Hematopoietic multipotent progenitor cell (in vitro differentiated cells): ENCODE measurements at places on chromosomes 4 and X.

DNA sequence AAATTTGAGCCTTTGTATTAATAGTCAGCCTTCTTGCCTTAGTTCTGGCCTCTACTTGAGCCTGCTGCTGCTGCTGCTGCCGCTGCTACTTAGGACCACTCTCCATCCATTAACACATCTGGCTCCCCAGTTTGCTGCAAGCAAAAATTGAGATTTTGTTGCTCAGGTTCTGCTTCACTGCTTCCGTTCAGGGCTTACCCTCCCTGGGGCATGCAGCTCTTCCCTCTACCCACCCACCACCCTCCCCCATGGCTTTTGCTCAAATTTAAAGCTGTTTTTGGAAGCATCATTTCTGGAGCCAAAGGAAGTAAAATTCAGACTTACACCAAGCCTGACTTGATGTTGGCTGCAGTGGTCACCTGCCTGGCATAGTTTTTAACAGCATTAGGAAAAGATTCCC, 28.9 kb upstream of the FRMPD3 start:
- no peak for DNase-seq

- DNase-seq = no peak
Measured at GRCh38 chrX:131549011-131549410, 5.1 kb downstream of the OR13H1 start.

GRCh38 chr4:145099653-145100052, 1.5 kb downstream of the ABCE1 start:
- no peak for DNase-seq

DNA sequence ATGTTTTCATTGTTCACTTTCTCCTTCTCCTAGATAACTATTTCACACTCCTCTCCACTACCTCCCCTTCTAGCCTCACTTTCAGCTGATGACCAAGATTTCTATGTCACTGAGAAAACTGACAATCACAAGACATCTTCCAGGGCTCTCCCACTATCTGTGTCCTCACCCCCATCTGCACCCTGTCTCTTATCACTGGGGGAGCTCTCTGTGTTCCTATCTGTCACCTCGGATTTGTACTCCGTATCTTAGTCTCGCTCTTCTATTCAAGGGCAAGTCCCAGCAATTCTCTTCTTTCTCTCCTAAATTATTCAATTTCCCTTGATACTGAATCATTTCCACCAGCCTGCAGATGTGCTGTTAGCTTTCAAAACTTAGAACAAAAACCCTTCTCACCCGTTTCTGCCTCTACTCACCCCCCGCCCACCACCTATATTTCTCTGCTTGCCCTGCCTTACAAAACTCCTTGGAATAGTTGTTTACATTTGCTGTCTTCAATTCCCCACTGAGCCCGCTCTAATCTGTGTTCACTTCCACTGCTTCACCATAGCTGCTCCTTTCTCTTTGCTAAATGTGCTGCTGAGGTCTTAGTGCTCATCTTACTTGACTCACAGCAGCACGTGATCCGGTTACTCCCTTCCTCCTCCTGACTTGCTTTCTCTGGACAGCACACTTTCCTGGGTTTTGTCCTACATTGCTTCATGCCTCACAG, 293.2 kb downstream of the UNC5C start:
- no peak for DNase-seq

DNA sequence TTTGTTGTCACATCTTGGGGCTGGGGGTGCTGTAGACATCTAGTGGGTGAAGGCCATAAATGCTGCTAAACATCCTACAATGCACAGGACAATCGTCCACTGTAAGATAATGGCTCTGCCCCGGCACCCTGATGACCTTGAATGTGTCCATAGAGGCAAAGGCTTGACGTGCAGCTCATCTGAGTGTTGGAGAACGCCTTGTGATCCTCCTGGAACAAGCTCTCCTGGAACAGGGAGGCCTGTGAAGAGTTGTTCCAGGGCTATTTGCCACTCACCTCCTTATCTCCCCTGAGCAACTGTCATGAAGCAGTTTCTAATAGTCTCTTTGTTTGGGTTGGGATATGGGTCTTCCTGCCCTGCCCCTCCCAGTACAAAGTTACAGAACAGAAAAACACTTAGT, 15.2 kb upstream of the PCYT1B start:
- DNase-seq = no peak

DNA sequence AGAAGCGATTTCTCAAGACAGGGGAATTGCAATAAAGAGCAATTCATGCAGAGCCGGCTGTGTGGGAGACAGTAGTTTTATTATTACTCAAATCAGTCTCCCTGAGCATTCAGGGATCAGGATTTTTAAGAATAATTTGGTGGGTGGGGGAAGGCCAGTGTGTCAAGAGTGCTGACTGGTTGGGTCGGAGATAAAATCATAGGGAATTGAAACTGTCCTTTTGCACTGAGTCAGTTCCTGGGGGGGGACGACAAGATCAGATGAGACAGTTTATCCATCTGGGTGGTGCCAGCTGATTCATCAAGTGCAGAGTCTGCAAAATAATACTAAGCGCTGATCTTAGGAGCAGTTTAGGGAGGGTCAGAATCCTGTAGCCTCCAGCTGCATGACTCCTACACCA, 502.4 kb downstream of the NLGN4X start:
- no peak for DNase-seq

DNA sequence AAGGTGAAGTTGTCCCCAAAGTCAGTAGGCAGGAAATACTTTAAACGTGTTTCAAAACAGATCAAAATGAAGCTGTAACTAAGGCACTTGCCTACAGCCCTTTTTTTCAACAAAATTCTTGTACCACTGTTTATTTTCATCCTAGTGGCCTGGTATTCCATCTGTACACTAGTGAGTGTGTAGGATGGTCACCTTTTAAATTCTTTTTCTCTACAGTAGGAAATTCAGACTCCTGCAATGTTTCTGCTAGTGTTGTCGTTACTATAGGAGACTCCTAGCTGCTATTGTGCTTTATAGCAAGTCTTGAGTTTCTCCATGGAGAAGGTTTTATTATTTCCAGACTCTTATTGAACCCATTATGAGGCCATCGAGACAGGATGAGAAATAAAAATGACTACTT, 7.0 kb upstream of the NHS start:
- DNase-seq = no peak

- no peak for DNase-seq
Measured at GRCh38 chr4:55458164-55458563, 62.4 kb downstream of the TMEM165 start.

DNA sequence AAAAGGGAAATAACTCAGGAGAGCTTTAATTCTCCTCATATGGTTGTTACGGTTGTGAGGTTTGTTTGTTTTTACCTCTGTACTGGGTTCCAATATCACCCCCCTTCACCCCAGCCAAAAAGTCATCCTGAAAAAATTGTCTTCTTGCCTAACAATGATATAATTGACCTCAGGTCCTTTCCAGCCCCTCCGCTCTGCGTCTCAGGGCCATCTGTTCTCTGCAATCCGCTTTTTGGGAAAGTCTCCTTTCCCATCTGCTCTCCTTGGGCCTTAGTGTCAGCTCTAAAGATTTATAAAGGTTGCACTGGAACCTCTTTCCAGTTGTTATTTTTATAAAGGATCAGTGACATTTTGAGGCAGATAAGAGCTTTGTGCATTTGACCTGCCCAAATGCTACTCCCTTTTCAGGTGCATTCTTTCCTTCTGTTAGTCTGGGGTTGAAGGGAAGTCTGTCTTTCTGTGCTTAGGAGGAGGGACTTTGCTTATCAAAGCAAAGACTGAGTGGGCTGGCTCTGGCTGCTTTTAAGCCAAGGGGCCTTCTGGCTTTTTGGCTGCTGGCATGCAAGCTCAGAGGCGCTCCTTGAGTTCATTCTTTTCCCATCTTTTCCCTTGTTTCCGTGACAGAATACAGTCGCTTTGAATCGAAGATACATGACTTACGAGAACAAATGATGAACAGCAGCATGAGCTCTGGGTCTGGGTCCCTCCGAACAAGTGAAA, 34.1 kb downstream of the DLG3 start:
- DNase-seq = no peak

GRCh38 chrX:68723491-68724155, 76.2 kb downstream of the STARD8 start:
- no peak for DNase-seq

GRCh38 chr4:133062851-133063250, 86.2 kb upstream of the PCDH10 start:
- no peak for DNase-seq

DNA sequence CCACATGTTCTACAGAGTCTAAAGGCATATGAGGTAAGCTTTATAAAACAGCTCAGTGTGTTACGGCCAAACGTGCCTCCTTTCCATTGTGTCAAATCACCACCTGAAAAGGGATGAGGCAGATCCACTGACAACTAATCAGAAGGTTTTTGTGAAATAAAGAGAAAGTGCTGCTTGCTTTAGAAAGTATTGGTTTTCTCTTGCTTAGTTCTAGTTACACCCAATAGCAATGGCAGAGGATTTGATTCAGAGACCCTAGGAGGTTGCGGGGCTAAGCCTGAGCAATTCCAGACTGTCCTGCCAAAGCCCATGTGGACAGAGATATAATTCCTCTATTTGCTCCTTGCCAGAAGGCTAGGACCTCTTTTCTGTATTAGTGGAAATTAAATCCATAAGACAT, 125.5 kb downstream of the SPRY1 start:
- DNase-seq = no peak

DNA sequence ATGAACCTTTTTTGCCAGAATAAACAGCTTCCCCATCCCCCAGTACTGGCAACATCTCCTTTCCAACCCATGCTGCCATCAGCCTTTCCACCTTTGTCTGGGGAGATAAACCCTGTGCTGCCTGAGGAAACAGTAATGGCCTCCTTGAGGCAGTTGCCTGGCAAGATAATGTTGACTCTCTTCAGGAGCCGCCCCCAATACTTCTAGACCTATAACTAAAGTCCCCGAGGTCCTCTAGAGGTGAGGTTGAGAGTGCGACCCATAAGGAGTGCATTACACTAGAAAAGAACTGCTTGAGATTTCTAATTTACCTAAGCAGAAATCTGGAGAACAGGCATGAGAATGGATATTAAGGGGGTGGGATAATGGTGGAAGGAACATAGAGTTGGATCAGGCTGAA, 963.2 kb upstream of the PCDH7 start:
- no peak for DNase-seq

- DNase-seq = no peak
Measured at GRCh38 chr4:26496207-26496783, 6.0 kb upstream of the CCKAR start.

GRCh38 chr4:102684610-102685052, 76.1 kb downstream of the MANBA start:
- no peak for DNase-seq

GRCh38 chr4:38386654-38387188, 277.3 kb upstream of the KLF3 start:
- no peak for DNase-seq

GRCh38 chrX:151393514-151393913, 3.5 kb upstream of the VMA21 start:
- DNase-seq = peak; percentile 85

DNA sequence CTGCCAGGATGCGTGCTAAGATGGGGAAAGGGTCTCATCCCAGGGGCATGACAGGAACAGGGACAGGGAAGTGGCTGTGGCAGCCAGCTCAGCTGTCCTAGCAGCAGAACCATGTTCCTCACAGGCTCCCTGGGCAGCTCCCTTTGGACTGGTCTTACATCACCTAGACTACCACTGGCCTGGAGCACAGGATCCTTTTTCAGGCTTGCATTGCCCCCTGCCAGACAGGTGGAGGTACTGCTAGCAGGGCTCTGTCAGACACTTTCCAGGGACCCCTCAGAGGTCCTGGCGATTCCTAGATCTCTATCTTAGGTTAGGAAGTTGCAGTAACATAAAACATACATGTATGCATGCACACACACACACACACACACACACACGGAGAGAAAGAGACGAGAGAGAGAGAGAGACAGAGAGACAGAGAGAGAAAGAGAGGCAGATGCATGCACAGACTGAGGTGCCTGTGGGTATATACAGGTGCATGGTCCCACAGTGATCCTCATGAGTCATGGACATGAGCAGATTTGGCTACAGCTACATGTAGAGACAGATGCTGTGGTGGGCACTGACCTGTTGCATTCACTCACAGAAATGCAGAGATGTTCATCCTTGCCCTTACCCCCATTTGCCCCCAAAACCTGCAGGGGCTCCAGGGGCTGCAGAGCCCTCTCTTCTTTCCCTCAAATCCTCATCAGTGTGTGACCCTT, 63.6 kb downstream of the STARD8 start:
- no peak for DNase-seq

DNA sequence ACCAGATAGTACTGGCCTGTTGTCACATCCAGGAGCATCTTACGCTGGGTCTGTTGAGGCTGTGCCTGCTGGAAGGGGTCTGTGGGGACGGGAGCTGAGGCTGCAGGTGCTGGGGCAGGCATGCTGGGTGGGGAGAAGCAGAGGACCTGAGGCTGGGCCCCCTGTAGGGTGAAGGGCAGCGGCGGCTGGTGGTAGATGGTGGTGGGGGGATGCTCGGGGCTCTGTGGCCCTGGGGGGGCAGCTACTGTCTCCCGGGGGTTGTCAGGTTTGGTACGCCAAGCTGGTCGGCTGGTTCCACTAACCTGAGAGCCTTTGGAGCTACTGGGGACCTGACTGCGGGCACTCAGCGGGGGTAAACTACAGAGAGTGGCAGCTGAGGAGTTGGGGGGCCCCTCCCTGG, 7.8 kb downstream of the C4orf54 start:
- DNase-seq = no peak

DNA sequence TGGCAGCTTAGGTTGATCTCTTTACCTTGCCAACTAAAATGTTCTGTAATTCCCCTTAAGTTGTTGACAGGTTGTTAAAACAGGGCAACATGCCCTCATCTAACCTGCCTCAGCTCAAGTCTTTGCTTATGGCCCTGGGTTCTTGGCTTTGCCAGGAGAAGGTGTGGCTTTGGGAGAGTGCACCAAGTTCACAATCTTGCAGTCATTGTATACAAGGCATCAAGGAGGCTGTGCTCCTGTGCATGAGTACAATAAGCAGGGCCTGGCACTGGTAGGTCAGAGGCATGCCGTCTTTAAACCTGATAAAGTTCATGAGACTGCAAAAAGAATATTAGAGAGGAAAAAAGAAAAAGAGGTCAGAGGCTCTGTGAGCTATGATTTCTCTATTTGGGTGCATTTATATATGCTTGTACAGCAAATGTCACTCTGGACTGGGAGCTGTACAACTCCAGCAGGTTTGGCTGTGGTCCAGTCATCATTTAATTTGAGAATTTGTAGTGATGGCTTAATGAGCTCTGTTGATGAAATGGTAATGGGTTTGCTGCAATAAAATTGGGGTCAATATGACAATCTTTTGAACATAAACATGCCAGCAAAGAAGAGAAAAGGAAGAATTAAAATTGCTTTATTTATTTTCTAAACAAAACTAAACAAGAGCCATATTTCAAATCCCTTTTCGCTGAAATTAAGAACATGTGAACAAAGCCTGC, 30.3 kb downstream of the AREG start:
- DNase-seq = no peak

GRCh38 chrX:24377195-24377594, 16.8 kb downstream of the SUPT20HL1 start:
- no peak for DNase-seq
